ENCODE measurements at places on chromosomes 13 and 19.

- no peak for DNase-seq
Measured at GRCh38 chr19:34480491-34480890, 1.1 kb upstream of the WTIP start.

DNA sequence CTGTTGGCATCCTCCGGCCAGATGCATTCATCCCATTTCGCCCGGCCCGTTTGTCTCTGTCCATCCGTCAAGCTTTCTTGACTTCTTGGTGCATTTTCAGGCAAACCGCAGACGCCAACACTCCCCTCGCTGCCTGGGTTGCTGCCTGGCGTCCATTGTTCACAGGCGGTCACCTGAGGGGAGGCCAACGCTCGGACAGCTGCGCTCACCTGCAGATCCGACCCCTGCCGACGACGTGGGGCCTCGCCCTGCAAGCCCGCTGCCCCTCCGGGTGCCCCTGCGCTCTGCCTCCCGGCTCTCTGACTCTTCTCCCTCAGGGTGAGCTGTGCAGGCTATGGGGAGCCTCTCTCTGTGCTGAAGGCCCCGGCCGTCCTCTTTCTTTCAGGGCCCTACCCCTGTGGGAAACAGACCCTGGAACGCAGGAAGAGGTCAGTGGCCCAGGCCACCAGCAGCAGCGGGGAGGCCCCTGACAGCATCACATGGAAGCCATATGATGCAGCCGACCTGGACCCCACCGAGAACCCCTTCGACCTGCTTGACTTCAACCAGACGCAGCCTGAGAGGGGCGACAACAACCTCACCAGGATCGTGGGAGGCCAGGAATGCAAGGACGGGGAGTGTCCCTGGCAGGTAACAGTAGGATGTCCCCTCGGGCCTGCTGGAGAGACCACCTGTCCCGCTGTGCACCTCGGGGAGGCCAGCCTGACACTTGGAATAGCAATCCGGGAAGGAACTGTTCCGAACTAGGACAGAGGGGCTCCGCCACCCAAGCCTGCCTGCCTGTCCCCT lies 14.8 kb upstream of the PROZ start:
- DNase-seq, result no peak

GRCh38 chr19:35231956-35232645 lies 3.6 kb upstream of the FAM187B start:
- DNase-seq, result no peak

GRCh38 chr19:1155352-1156304 lies 18.4 kb downstream of the SBNO2 start:
- DNase-seq, result no peak

GRCh38 chr13:101150998-101151397 lies 265.3 kb downstream of the NALCN start:
- DNase-seq, result no peak

- no peak for DNase-seq
Measured at GRCh38 chr13:44692173-44692713, 116.1 kb upstream of the TSC22D1 start.

DNA sequence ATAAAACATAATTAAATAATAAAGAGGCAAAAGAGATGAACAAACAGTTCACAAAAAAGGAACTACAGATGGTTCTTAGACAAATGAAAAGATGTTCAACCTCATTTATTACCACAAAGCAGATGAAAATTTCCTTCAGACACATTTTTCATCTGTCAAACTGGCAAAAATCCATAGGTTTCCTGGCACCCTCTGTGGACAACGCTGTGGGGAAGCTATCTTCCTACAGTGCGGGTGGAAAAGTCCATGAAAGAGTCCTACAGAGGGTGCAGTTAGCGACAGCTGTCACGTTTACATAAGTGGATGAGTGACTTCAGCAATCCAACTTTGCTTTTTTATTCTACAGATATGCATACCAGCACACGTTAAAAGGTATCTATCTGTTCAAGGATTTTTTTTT lies 30.3 kb upstream of the PDCD5 start:
- no peak for DNase-seq

GRCh38 chr13:102132777-102133295 lies 269.0 kb downstream of the FGF14 start:
- no peak for DNase-seq

DNA sequence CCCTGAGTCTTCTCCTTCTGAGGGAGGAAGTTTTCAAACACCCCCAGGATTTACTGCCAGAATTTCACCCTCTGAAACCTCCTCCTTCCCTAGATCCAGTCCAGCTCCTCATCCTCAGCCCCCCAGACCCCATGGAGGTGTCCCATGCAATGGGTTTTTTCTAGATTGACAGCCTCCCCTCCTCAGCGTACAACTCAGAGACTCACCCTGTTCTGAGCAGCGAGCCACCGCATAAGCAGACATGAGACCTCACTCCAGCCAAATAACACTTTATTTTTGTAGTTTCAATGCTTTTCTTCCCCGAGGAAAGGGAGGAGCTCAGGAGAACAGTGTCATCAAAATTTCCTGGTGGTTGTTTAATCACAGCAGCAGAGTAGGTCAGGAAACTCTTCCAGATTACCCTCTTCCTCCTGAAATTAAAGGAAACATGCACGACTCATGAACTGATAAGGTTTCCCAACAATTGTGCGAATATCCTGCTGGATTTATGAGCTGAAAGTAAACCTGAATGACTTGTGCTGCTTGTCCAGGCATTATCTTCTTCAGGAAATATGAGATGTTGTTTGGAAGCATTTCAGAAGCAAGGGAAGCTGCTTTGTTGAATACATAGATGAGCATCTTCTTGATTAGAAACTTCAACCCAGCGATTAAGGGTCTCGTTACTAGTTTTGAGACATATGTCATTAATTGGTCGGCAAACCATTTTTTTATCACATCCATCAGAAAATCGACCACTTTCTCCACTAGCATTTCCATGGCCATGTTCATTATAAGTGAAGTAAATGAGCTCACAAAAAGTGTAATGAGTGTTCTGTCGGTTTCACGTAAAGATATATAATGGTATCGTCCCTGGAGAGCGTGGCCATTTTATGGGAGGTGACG lies 36.2 kb downstream of the ERICH4 start:
- DNase-seq, result no peak

DNA sequence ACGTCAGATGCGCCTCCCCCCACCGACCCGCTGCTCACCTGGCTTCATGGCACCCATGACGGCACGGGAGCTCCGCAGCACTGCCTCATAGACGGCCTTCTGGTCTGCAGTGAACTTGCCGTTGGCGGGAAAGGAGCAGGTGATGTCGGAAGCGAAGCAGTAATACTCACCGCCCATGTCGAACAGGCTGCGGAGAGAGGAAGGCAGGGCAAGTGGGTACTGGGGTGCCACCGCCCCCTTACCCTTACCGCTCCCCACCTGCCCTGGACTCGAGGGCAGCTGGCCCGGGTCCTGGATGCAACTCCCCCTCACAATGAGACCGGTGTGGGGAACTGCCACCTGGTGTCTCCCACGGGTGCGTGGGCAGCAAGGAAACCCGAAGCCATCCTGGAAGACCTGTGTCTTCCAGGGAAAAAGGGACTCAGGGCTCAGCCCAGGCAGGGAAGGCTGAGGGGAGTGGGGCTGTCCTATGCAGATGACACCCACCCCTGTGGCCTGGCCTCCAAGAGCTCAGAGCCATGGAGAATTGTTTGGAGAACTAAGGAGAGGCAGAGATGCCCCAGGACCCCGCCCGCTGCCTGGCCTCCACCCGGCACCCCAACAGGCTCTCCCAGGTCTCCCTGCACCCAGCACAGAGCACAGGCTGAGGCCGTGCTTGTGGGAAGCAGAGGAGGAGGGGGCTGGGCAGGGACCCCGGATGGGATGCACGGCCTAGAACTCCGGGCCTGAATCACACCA lies 28.3 kb downstream of the CEBPG start:
- DNase-seq, result no peak

GRCh38 chr13:67443923-67444322 lies 213.8 kb upstream of the PCDH9 start:
- no peak for DNase-seq

GRCh38 chr13:50198508-50198907 lies 183.3 kb downstream of the KCNRG start:
- DNase-seq, result peak; percentile 21
